ENCODE measurements at places on chromosomes 3 and 15. TPM values are rescaled to one million over a fixed set of nuclear protein-coding genes. Genes with fewer than 3 reads are reported as not detected.

DNA sequence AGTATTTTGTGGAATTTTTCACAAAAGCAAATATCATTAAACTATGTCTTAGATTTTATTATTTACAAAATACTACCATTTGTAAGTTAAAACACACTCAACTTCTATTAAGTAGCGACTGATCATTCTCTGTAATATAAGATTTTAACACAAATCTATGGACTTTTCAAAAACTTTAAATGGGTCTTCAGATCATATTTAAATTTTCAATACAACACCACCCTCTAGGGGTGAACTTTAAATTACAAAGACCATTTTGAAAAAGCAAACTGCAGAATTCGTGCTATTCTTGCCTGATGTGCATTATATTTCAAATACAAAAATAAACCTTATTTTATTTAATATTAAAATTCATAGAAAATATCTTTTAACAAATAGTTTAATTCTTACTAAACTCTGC lies 8.2 kb upstream of the VGLL4 start:
- peaks cover 10% of the 10 kb centered on the region for H3K4me1 ChIP-seq
- DNase-seq: no peak
- H3K36me3 ChIP-seq: no peaks in the 10 kb centered on the region
- H3K27ac ChIP-seq: no peak overlapping the region
- no peak overlapping the region for H3K4me3 ChIP-seq
- no peaks in the 10 kb centered on the region for H3K27me3 ChIP-seq

The ENTPD3 gene
- 0.11 TPM for total RNA-seq

DNA sequence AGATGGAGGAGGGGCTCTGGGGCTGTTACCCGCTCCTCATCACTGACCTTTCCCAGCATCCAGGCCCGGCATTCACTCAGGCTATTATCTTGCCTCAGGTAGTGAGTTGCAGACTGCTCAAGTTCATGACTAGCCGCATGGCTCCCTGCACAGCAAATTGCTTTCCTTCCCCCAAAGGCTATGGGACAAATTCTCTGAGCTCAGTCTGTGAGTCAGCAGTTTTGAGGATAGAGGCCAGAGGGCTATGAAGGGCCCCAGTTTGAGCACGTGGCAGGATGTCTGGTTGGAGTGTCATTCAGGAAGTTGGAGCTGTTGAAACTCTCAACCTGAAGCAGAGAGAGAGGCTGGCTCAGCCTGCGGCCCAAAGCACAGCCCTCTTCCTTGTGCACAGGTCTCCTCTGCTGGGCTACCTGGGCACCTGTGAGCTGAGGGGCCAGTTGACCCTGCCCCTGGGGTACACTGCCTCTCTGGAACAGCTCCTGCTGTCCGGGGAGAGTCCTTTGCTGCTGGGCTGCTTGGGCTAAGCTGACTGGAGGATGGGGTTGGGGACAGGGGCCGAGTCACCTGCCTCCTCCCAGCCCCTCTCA lies 7.9 kb downstream of the FAH start:
- DNase-seq: peak; percentile 43
- H3K36me3 ChIP-seq: peaks cover 17% of the 10 kb centered on the region
- no peaks in the 10 kb centered on the region for H3K27me3 ChIP-seq
- H3K27ac ChIP-seq: peak overlapping the region; percentile 45
- no peak overlapping the region for H3K4me3 ChIP-seq
- H3K4me1 ChIP-seq: peaks cover 16% of the 10 kb centered on the region

DNA sequence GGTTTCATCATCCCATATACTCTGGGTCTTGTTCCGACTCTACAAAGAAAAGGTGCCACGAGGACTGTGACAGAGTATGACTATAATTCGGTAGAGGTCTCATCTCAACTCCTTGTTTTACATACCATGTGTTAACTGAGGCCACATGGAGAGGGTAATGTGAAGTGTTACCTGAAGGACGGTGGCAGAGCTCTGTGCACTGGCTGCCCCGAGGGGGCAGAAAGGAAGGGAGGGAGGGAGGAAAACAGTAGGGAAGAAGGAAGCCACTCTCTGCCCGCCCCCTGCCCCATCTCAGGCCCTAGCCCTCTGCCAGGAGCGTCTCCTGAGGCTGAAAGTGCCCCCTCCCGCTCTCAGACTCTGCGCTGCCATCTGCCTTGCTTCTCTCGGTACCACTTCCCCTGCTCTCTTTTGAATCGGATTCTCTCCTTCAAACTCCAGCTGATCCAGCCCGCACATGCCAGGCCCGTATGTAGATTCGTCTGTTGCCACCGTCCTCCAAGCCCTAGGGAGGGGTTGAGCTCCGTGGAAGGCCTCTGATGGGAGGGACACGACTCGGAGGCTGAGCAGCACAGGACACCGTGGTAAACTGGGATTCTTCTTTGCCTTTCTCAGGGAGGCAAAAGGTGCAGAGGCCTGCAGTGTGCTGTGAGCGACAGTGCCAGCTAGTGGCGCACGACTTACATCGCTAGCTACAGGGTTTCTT lies 70.5 kb upstream of the ATP10A start:
- no peaks in the 10 kb centered on the region for H3K36me3 ChIP-seq
- peaks cover 24% of the 10 kb centered on the region for H3K27me3 ChIP-seq
- peak overlapping the region; percentile 43 for H3K4me3 ChIP-seq
- no peak overlapping the region for H3K27ac ChIP-seq
- H3K4me1 ChIP-seq: peaks cover 10% of the 10 kb centered on the region
